ENCODE measurements at places on chromosomes 13 and 19.

DNA sequence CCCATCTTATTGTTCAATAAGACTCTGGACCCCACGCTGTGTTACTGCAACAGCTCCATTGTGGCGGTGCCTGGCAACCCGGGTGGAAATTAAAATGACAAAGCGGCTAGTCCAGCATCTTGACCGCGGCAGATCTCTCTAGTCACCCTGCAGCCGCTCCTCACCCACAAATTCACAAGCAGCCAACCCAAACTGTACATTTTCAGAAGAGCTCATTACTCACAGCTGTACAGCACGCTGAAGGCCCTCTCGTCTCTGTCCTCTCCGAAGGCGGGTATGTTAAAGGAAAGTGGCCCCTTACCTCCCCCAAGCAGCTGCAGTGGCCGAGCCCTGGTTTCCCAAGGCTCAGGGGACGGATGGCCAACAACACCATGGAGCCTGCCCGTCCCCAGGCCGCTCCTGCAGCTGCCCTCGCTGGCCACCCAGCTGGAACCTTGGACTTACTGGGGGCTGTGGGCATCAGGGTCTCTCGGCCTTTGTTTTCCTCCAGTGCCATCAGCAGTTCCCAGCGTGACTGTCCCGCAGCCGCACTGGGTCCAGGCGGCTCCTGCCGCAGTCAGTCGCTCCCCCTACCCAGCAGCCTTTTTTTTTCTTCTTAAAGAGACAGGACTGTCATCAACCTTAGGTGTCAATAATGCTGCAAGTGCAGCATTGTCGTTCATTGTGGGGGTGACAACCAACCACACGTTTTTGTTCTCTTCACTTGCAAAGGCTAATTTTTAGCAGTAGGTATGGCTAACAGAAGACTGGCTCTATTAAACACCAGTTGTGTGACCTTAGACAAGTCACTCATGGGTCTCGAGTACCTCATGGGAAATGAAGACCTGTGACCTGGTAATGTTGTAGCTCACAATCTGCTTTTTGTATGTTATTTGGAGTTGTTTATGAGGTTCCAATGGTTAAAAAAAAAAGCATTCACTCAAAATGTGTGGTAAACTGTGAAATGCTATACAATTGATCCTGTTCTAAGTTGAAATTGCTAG is at the start of gene SACS:
TSS of gene SACS (minus strand) at position 532 of the 983 bp plus-strand sequence. CDS start 22,463 bp downstream, outside the sequence.
- DNase-seq = no peak

GRCh38 chr19:45117167-45117594 is 24.2 kb downstream of the PPP1R37 start:
- DNase-seq = peak; percentile 22

DNA sequence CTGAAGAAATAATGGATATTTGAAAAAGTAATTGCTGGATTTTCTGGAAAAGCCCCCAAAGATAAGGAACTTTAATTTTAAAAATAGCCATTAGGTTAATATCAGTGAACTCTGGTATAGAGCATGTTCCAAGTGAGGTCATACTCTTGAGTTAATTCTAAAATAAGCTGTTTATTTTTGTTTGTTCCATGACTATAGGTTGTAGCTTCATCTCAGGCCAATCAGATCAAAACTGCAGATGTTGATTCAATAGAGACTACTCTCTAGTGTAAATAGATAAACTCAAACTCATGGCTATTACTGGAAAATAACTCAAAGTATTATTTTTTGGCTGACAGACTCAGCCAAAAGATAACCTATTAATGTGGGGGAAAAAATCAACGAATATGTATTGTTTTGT is 815.1 kb downstream of the DIAPH3 start:
- DNase-seq = no peak

- DNase-seq = no peak
Measured at GRCh38 chr13:112899281-112900225, 69.5 kb upstream of the MCF2L start.

GRCh38 chr13:75860935-75861334 is 224.8 kb downstream of the LMO7 start:
- DNase-seq = no peak

GRCh38 chr13:44848920-44849676 is 140.2 kb downstream of the NUFIP1 start:
- no peak for DNase-seq

DNA sequence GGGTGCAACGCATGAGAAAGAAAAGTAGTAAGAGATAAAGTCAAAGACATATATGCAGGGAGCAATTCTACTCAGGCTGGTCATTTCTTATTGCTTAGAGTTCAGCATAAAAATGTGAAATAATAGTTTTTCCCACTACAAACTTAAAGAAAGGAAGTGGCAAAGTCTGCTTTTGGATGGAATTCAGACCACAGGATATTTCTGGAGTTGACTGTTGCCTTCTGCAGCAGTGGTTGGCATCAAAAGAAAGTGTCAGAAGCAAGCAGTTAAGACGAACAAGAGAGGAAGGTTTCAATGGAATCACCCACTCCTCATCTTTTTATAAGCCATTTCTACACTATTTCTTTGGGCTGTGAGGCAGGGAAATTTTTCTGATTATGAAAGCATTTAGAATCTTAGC is 36.2 kb upstream of the TRPC4 start:
- no peak for DNase-seq

DNA sequence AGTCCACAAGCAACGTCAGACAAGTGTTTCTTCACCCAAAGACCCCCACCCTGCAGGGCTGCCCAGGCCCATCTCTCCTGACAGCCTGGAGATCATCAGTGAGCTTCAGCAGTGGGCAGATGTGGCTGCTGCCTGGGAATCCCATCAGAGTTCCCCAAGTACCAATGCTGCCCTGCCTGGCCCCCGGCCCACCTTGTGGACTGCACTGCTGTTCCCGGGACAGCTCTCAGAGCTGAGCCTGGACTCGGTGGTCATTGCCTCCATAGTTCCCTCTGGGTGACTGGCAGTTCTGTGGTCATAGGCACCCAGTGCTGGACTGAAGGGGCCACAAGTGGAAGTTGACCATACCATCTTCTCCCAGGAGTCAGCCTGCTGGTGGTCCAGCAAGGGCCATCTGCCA is 24.5 kb upstream of the ZNF492 start:
- no peak for DNase-seq

GRCh38 chr13:23955064-23955463 is 57.8 kb upstream of the C1QTNF9B start:
- DNase-seq = no peak

- no peak for DNase-seq
Measured at GRCh38 chr19:3573162-3573857, 566 bp downstream of the HMG20B start.

DNA sequence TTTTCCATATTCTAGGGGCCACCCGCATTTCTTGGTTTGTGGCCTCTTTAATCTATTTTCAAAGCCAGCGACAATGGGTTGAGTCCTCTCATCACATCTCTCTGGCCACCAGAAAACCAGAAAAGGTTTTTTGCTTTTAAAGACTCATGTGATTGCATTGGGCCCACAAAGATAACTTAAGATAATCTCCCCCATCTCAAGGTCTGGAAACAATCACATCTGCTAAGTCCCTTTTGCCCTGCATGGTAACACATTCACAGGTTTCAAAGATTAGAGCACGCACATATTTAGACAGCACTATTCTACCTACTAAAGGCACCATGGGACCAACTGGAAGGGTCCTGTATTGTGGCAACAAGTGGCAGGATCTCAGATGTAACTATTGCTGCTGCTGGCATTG is 147.0 kb upstream of the MIR17HG start:
- DNase-seq = no peak

GRCh38 chr19:17706750-17707181 is 12.5 kb upstream of the MAP1S start:
- DNase-seq = no peak

- no peak for DNase-seq
Measured at GRCh38 chr13:48902368-48902767, 73.3 kb upstream of the FNDC3A start.

Measured in CD4-positive, alpha-beta T cell treated with Interleukin-4 for 4 hours (primary cell).